ENCODE measurements at places on chromosomes 1 and 21.

GRCh38 chr1:172719694-172720138 lies 60.8 kb downstream of the FASLG start:
- DNase-seq, result no peak

GRCh38 chr1:6350416-6351088 lies 43.0 kb downstream of the ACOT7 start:
- no peak for DNase-seq

DNA sequence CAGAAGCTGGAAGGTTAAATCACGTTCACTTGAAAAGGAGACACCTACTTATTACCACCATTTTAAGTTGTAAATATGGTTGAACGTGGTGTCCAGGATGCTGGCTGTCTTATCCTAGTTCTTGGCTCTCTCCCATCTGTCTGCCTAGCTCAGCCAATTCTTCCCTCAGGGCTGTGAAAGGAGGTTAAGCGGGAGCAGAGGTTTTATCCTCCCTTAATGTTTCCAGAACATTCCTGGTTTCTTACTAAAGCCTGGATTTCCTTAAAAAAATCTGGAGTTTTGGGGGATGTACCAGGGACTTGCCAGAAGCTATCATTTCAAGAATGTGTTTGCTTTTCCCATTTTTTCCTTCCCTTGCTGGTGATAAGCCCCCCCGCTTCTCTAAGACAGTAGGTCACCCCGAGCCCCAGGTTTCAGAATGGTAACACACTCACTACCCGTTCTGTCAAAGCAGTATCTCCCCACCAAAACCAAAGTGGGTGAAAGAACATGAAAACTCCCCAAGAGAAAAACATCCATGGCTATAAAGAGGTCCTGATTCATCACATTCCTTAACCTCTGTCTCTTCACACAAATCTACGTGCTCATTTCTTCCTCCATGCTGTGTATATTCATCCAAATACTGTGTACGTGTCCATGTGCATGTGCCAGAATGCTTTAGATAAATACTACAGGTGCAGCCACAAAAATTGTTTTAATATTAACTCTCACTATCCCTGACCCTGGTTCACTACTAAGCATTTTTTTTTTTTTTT lies 114.7 kb downstream of the MAP3K21 start:
- no peak for DNase-seq

DNA sequence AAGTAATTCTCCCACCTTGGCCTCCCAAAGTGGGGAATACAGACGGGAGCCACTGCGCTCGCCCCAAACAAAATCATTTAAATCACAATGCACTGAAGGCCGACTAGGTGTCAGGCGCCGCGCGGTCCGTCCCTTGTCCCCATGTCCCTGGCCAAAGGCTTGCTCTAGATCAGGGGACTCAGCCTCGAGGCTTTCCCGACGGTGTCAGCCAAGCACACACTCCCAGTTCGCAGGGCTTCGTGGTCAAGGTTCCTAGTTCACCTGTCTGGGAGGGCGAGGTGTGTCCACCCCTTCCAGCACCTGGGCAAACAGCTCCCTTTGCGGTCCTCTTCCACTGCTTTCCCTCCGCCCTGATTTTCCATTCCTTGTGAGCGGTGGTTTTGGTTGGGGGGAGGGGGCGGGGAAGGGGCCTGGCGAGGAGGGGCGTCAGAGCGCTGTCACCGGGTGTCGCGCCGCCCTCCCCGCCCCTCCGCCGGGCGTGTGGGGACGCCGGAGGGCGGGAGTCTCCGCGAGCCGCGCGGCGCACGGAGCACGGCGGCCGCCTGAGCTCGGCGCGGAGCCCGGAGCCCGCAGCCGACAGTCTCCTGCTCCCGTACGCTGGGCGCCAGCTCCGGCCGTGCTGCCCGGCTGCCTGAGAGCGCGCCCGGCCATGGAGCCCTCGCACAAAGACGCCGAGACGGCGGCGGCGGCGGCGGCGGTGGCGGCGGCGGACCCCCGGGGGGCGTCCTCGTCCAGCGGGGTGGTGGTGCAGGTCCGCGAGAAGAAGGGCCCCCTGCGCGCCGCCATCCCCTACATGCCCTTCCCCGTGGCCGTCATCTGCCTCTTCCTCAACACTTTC lies at the start of gene STUM:
TSS of gene STUM (plus strand) at position 509 of the 838 bp plus-strand sequence. CDS start at position 650, 141 bp downstream.
- DNase-seq, result no peak

DNA sequence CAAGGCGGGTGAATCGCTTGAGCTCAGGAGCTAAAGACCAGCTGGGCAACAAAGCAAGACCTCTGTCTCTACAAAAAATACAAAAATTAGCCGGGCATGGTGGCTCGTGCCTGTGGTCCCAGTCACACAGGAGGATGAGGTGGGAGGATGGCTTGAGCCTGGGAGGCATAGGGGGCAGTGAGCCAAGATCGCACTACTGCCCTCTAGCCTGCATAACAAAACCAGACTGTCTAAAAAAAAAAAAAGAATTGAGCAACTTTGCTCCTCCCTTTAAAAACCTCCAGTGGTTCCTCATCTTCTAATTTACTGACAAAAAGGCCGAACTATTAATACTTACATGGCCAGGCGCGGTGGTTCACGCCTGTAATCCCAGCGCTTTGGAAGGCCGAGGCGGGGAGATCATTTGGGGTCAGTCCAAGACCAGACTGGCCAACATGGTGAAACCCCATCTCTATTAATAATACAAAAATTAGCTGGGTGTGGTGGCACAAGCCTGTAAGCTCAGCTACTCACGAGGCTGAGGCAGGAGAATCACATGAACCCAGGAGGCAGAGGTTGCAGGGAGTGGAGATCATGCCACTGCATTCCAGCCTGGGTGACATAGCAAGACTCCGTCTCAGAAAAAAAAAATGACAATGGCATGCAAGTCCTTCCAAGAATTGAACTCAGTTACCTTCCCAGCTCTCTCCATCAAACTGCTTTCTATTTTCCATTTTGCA lies 4.4 kb downstream of the ACBD3 start:
- DNase-seq, result no peak

GRCh38 chr1:218408942-218409341 lies 63.8 kb downstream of the TGFB2 start:
- DNase-seq, result no peak

DNA sequence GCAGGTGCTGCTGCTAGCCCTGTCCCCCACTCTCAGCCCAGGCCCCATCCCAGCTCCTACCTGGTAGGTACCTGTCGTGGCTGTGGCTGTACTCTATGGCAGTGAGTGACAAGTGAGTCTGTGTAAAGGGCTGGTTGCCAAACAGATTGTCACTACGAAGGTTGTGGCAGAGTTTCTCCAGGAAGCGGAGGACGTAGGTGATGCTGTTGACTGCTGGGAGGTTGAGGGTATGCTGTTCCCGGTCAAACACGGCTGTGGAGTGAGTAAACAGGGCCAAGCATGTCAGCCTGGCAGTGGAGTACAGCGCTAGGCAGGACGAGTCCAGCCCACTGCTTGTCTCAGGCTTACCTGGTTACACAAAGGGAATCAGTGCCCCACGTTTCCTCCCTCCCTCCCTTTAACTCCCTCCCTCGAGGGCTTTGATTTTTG lies 24.8 kb upstream of the SLFNL1 start:
- DNase-seq, result no peak

DNA sequence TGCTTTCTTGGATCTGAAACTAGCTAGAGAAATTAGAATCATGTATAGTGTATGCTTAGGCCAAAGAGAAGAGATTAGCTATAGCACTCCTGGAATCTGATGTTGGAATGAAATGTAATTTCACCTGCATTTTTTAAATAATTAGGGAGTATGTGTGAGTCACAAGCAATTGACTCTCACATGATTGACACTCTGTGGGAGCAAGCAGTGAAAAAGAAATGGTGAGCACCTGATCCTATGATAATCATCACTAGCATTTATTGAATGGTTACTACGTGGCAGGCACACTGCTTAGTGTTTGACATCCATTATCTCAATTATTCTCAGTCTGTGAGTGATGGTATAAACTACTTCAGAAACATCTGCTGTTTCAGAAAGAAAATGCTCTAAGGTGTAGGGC lies 176.6 kb downstream of the NRIP1 start:
- DNase-seq, result no peak

DNA sequence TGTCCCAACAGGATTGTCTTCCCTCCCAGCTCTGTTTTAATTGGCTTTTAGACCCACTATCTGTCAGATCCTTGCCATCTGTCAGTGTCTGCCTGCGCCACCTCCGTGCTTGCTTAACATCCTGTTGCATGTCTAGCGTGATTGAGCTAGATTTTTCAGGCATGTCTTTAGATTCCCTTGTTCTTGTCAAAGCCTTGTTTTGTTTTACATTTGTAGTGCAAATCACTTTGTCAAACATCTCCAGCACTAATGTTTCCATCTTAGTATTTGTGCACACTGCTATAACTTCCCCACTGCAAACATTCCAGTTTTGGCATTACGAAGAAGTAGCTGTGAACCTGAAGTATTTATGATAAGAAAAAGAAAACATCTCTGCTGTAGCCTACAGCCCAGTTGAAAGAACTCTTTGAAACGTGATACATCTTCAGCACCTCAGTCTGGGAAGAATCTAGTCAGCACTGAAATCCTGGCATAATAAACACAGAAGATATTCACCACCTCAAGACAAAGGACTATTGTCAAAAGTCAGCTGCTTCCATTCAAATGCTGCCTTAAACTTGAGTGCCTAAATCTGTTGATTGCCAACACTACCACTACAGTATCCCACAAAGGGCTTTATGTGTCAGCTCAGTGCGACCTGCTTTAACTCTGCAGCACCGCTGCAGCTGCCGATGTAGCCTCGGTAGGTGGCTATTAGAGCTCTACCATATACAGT lies 105.0 kb downstream of the FNBP1L start:
- no peak for DNase-seq

GRCh38 chr1:235455097-235455496 lies 49.2 kb downstream of the B3GALNT2 start:
- DNase-seq, result no peak

DNA sequence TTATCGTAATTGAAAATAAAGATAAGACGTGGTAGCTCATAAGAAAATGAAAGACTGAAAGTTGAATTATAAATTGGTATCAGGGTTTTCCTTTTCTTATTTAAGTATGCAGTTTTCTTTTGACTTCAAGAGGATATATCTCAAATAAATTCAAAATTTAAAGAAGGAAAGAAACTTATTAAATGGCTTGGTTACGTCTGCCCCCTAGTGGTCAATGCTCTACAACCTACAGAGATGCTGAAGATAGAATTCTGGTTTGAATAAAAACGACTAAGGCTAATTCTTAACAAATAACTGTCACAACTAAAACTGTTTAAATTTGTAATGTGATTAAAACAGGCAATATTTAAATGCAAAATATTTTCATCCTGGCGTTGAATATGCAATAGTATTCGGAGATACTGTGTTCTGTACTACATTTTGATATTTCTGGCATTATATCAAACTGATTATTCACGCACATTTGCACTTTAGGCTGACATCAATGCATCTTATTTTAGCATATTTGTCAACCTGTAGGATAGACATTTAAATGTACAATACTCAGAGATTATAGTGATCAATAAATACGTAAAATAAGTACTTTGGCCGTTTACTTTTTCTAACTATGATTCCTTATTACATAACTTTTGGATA lies 26.8 kb downstream of the IFI44 start:
- DNase-seq, result peak; percentile 18

- DNase-seq, result no peak
Measured at GRCh38 chr21:21187579-21187978, 189.4 kb downstream of the NCAM2 start.

- peak; percentile 7 for DNase-seq
Measured at GRCh38 chr1:175197531-175197930, 5.0 kb upstream of the KIAA0040 start.

- DNase-seq, result no peak
Measured at GRCh38 chr1:18182398-18183160, 75.0 kb downstream of the IGSF21 start.

DNA sequence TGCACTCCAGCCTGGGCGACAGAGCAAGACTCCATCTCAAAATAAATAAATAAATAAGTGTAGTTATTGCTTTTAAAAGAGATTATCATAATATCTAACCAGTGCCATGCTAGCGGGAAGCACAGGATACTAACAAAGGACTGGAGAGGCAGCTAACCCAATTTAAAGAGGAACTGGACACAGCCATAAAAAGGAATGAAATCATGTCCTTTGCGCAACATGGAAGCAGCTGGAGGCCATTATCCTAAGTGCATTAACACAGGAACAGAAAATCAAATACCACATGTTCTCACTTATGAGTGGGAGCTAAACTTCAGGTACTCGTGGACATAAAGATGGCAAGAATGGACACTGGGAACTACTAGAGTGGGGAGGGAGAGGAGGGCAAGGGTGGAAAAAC lies 54.9 kb downstream of the TM2D1 start:
- DNase-seq, result no peak

DNA sequence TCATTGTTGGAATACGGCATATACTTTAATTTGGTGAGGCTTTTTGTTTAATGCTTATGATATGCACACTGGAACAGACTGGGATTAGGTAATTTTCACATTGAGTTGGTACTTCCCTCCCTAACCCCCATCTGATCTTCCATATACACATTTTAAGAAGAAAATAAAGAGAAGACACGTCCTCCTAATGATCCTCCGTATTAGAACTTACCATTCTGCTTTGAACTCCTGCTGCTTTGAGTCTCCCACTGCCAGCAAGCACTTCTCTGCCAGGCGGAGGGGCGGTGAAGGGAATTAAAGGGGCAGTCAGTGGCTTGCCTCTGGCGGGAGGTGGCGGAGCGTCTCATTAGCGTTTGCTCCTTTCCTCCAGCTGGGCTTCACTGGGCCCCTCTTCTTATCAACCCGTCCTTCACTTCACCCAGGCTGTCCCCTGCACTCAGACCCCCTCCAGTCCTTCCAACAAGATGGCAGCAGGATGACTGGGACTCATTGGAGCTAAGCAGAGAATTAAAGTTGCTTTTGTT lies 433.4 kb downstream of the KIF26B start:
- DNase-seq, result no peak

DNA sequence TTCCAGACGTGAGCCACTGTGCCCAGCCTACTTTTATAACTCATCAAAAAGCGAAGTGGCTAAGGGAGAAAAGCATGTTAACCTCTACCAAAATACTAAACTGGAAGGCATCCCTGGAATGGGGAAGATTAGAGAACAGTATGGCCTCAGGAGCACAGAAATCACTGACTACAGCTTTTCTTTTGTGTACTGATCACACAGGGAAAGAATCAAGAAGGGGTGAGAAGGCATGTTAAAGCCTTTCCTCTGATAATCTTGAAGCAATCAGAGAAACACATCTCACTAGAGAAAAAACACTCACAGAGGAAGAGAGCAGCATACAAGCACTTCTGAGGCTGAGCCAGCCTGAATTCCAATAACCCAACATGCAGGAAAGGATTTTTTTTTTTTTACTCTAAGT lies 10.7 kb downstream of the PCAT6 start:
- no peak for DNase-seq

- DNase-seq, result no peak
Measured at GRCh38 chr1:18534810-18535205, 54.1 kb downstream of the KLHDC7A start.

- no peak for DNase-seq
Measured at GRCh38 chr1:47643306-47644211, 205.7 kb downstream of the FOXD2 start.

Data from T1000 (cell line).